ENCODE measurements at places on chromosomes 13 and 19. TPM values are rescaled to one million over a fixed set of nuclear protein-coding genes. Genes with fewer than 3 reads are reported as not detected.

Gene ZNF791
- total RNA-seq: 10.3 TPM

Gene LRRC63
- total RNA-seq: 0.37 TPM

Gene DZIP1
- 20.2 TPM for total RNA-seq

Gene PRSS57
- not detected for total RNA-seq

Gene GNG7
- total RNA-seq: under 0.01 TPM

Gene CGB8
- not detected for total RNA-seq

Gene SYNGR4
- not detected for total RNA-seq

Gene PNMA8A
- 5.1 TPM for total RNA-seq

Gene C19orf25
- 27.8 TPM for total RNA-seq

Gene PCDH17
- total RNA-seq: 0.20 TPM

Gene CGB3
- total RNA-seq: not detected

Gene SPACA4
- total RNA-seq: not detected

Gene CNN1
- total RNA-seq: 0.39 TPM

Gene ZNF417
- 8.5 TPM for total RNA-seq

Gene OR7G2
- not detected for total RNA-seq

Gene REXO1
- 25.7 TPM for total RNA-seq

Gene ADAMTS10
- total RNA-seq: 1.2 TPM

Gene ZNF600
- total RNA-seq: 3.7 TPM

Gene LRG1
- total RNA-seq: not detected

Gene CYP2A7
- not detected for total RNA-seq

Gene ZNF235
- total RNA-seq: 2.6 TPM

Gene KLK4
- total RNA-seq: not detected

Gene ZSCAN5A
- total RNA-seq: 7.0 TPM

Gene SUGP2
- 42.8 TPM for total RNA-seq

Gene B3GNT8
- total RNA-seq: 1.1 TPM

Gene CATSPERD
- not detected for total RNA-seq

Gene ADGRE3
- under 0.01 TPM for total RNA-seq

Gene KLHL1
- not detected for total RNA-seq
